ENCODE measurements at places on chromosomes 11 and 22.

DNA sequence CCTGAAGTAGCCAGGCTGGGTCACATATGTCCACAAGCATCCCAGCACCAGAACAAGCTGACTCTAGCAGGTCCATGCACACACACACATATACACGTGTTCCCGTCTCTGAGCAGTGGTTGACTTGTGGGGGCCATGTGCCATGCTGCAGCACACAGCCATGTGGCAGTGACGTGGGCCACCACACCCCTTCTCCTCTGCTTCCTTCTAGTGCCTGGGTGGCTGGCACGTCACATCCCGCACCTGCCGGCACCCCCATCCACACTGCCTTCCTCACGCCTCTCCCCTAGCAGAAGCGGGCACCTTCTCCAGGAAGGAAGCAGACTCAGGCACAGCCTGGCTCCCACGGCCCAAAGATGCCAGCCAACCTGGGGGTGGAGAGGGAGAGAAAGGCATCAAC is 9.5 kb downstream of the SYT7 start:
- DNase-seq: no peak

DNA sequence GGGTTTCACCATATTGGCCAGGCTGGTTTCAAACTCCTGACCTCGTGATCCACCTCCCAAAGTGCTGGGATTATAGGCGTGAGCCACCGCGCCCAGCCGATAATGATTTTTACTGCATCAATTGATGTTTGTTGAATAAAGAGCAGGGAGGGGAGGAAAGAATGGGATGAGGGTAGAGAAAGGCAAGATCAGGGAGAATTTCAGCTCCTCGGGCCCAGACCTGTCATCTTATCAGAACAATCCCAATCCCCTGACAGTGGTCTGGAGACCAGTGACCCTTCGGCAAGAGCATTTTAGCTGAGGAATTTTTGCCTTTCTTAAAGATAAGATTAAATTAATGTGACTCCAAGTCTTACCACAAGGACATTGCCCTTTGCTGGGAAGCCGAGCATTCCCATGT is 15.0 kb upstream of the ANO1 start:
- no peak for DNase-seq

GRCh38 chr11:65445101-65445603 is 22.6 kb downstream of the NEAT1 start:
- no peak for DNase-seq

DNA sequence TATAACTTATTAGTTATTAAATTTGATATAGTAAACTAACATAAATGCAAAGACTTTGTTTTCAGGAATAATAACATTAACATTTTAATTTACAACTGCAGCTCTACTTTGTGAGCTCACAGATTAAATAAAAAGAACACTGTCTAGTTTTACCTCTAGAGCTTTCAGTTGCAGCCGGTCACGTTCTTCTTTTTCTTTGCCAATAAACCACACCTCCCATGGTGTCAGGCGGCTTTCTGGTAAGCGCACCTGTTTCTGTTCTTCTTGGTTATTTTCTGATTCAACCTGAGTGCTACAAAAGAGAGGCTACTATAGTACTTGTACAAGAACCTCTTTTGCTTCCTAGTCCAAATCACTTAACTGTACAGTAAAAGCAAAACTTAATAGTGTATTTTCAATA is 5.8 kb downstream of the CCDC34 start:
- DNase-seq: no peak

DNA sequence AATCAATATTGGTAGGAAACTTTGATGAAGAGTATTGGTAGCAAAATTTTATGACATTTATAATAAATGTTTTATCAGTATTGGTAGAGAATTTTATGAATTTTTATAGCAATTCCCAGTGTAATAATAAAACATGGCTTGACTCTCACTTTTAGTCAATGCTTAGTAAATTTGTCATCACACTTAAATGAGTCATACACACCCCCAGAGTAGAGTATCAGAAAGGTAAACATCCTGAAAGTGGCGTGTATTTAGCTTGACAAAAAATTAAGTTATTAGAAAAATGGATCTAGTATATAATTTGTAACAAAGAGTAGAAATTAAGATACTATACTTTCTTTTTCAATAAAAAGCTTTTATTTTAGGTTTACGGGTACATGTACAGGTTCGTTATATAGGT is 2.6 kb downstream of the MS4A3 start:
- DNase-seq: no peak

DNA sequence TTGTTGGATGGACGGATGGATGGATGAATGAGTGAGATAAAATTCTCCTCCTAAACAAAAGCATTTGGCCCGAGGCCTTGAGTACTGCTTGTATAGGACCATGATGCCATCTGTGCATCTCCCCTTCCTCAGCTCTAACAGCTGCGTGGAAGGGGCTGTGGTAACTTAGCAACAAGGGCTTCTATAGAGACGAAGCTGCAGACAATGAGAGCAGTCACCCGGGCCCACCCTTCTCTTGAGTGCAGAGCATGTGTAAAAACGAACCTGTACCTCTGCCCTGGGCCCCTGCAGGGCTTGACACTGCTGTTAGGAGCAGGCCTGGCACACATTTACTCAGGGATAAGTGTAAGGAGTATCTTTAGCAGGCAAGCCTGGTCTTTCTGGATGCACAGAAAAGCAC is 391.5 kb downstream of the CADM1 start:
- DNase-seq: no peak

DNA sequence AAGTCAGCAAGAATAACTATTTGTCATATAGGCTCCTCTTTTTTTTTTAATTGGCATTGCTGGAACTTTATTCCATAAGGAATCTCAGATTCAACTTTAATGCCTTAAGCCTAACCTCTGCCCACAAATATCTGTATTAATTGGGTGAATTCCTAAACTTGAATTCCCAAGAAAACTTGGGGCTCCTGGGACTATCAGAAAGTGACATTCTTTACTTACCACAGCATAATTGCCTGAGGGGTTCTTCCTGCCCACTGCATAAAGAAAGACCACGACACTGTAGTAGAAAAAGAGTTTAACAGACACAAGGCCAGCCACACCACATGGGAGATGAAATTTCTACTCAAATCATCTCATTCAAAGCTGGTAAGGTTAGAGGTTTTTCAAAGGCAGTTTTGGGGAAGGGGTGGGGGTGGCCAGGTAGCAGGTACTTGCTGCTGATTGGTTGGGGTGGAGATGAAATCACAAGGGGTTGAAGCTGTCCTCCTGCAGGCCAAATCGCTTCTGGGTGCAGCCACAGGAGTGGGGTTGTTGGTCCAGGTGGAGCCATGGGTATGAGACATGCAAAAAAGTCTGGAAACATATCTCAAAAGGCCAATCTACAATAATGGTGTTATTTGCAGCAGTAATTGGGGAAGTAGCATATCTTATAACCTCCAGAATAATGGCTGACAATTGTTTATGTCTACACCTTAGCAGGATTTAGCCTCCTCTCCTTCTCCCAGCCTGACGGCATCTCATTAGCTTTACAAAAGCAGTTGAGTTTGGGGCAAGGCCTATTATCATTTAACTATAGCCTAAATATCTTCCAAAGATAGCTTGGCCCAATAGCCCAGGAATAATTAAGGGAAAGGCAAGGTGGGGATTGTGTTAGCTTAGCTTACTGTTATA is 4.8 kb upstream of the NLRP10 start:
- no peak for DNase-seq

DNA sequence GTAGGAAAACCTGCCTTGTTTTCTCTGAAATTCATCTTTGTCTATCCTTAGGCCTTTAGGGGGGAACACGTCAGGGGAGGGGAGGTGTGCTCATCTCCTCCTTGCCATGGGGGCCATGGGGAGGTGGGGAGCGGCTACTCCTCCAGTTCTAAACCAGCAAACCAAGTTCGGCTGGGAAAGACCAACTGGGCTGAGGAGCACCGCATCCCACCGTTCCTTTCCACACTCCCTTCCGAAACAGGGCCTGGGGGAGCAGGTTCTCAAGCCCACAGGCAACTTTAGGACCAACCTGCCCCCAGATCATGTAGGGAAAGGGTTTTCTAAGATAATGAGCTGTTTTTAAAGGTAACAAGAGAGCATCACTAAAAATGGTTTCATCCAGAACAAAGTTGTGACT is 77.5 kb upstream of the PITPNB start:
- no peak for DNase-seq

DNA sequence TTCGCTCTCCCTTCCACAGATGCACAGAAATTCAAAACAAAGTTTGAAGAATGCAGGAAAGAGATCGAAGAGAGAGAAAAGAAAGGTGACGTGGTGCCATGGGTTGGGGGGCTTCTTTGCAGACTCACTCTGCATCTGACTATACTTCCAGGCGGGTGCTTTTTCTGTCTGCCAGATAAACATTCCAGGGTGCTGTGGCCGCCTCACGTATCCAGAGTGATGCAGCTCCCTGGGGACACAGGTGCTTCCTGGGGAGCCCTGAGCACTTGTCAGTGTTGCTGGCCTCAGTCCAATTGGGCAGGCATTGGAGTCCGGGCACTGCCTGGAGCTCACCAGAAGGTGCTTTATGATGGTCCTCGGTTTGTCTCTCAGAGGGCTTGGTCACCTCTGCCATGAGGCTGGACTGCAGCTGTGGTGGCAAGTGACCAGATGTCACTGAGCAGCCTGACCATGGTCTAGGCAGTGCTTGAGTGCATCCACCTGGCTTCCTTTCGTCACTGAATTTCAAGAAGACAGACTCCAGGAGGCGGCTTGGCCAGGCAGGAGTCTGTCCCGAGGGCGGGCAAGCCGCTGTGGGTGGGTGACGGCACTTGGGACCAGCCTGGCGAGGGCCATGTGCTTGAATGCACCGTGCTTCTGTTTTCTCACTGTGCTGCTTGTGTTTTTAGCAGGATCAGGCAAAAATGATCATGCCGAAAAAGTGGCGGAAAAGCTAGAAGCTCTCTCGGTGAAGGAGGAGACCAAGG is 5.1 kb upstream of the ZDHHC8 start:
- no peak for DNase-seq

DNA sequence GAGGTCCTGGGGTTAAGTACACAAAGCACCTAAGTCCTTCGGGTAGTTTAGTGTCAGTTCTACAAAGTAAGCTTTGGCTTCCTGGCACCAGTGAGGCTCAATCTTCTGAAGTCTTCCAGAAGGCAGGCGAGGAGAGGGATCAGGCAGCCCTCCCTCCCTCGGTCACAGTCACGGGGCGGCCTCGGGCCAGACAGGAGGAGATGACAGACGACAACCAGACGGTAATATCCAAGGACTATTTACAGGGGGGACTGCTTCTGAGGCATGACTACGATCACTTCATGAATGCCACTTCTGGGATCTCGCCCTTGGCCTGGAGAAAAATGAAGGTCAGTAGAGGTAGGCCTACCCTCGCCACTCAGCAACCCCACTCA is 383 bp upstream of the TMEM223 start:
- DNase-seq: no peak

GRCh38 chr11:113551645-113552044 is 76.4 kb upstream of the DRD2 start:
- no peak for DNase-seq

GRCh38 chr11:614021-614622 is 1.6 kb downstream of the IRF7 start:
- no peak for DNase-seq

DNA sequence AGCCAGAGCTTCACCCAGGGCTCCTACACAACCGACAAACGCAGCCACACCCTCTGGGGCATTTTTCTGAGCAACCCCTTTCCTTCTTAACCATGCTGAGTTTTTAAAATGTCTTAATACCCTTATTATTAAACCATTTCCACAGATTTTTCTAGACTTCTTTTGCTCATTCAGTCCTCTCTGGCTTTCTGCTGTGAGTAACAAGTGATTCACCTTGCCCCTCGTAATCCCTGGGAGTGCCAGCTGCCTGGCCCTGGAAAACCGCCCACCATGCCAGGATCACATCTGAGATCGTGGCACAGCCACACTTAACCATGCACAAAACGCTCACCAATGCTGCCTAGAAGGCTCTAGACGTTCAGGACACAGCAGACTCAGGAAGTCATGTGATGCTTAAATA is 25.4 kb downstream of the YPEL1 start:
- DNase-seq: no peak

GRCh38 chr11:76634886-76635285 is 35.7 kb downstream of the LRRC32 start:
- DNase-seq: no peak

DNA sequence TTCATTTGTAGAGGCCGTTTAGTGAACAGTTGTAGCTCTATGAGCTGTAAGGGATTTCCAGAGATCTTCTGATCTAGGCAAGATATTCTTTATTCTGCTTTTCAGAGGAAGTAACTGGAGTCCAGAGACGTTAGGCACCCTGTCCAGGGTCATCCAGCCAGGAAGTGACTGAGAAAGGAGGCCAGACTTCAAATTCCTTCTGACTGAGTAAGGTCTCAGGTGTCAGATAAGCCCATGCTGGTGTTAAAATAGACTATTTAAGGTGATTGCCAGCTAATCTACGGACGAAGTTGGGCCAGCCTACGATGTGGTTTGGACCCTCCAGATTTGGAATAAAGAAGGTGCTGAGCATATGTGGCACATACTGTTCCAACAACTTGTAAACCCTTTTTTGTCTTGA is 54.6 kb downstream of the GRIK4 start:
- DNase-seq: no peak

- DNase-seq: no peak
Measured at GRCh38 chr22:28151151-28151816, 232.2 kb upstream of the PITPNB start.

- peak; percentile 44 for DNase-seq
Measured at GRCh38 chr11:36354221-36355003, 58.3 kb downstream of the PRR5L start.

GRCh38 chr11:118938491-118939403 is 13.0 kb upstream of the BCL9L start:
- DNase-seq: no peak

DNA sequence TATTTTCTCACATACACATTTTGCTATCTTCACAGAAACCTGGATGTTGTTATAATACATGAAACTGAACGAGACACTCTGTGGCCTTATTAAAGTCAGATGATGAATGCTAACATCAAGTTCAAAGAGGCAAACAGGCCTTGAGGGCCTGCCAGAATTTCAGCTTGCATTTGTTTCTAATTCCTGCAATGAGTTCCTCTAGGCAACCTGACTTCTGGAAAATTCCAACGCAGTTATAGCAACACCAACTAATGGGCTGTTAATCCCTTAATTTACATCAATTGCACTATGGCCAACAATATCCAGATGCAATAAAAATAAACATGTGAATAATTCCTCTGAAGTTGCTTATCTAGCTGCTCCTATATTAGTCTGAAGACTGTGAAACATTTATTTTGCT is 19.1 kb downstream of the PAX6 start:
- DNase-seq: no peak

DNA sequence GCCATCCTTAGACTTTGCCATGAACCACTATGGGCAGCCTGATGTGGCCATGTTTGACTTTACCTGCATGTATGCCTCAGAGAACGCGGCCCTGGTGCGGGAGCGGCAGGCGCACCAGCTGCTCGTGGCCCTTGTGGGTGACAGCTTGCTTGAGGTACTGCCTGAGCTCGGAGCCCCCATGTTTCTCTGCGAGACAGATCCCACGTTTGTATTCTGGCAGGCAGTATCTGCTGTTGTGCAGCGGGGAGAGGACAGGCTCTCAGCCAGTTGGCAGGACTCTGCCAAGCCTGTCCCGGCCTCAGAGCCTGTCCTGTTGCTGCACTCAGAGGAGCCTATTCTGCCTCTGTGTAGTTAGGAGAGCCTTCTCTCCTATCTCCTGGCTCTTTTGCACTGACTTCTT is 109.9 kb downstream of the MICAL2 start:
- no peak for DNase-seq

All from AG09319 (cell line).